ENCODE measurements at places on chromosomes 2 and 18.

DNA sequence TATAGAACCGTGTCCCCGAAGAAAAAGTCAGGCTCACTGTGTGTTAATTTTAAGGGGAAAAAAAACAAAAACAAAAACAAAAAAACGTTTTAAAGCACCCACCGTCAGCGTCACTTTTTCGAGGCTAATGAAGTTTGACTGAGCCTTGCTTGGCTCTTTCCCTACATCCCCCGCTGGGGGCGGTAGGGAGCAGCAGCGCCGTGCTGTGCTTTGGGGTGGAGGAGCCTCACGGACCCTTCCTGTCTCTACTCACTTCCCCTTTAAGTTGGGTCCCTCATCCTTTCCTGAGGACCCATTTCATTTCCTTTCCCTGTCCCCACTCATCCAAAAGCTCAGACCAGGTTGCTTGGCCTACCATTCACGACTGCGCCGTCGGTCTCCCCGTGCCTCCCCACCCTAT is 82.8 kb upstream of the RPL31 start:
- no peak for DNase-seq

DNA sequence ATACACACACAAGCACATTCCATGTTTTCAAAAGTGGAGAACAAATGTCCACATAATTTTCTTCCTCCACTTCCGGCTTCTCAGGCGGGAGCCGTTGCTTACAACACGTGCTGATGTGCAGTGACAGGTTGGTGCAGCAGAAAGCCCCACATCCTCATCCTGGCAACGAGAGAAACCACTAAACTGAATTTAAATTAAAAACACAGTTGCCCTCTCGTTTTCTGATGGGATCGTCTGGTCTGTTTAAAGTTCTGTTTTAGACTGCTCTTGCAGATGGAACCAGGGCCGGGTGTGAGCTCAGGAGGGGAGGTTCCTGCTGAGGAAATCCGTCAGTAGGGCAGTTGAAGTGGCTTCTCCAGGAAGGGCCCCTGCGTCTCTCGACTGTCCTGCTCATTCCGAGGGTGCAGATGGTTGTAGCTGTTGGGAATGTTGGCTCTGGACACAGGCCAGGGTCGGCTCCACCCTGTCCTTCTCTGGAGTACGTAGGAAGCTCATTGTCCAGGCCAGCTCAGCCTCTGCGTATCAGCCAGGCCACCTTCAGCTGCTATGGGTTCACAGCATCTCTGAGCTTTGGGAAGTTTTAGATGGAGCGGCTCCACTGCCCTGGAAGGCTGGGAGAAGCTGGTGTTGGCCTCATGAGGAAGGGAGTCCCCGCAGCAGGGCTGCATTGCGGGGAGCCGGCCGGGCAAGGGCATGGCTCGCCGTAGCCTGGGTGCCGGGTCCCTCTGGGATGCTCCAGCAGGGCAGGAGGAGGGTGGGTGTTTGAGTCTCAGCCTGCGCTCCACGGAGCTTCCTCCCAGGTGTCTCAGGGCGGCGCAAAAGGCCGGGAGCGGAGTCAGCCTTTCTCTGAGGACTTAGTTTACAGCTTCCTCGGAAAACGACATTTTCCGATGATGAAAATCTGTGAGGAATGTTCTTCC is 58.3 kb downstream of the NFATC1 start:
- no peak for DNase-seq

DNA sequence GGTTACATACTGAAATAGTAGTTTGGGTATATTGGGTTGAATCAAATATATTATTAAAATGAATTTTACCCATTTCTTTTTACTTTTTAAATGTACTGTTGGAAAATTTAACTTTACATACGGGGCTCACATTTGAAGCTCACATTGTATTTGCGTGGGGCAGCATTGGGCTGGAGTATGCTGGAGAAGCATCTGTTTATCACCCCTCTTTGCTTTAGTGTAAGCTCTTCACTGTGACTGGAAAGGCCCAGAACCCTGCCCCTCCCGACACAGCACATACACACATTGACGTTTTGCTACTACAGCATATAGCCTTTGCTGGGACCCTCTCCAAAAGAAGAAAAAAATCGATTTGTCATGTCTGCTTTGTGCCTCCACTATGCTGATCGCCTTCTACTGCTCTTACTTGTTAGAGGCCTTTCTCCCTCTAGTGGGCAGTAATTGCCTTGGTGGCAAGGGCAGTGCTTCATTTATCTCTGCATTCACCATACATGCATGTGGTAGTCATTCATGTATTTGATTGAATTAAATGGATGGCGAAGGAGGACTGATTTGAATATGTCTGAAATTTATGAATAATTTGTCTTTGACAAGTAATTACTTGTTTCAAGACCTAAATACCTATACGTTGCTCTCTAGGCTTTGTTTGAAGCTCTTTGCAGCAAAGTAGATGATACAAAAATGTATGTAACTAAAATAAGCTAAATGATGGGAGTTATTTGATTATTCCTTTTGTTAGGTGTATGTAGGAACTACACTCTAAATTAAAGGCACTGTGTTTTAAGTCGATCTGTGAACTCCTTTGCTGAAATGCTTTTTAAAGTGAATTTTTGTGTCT is 37.4 kb downstream of the VAPA start:
- no peak for DNase-seq

- DNase-seq: no peak
These were observed 332.2 kb downstream of the OSR1 start for GRCh38 chr2:19026261-19026660.

GRCh38 chr2:1548910-1549673 is 135.8 kb downstream of the TPO start:
- no peak for DNase-seq

- no peak for DNase-seq
These were observed 43.8 kb downstream of the CDH19 start for GRCh38 chr18:66560094-66560493.

- no peak for DNase-seq
These were observed 67.2 kb upstream of the NPAS2 start for GRCh38 chr2:100752628-100753333.

DNA sequence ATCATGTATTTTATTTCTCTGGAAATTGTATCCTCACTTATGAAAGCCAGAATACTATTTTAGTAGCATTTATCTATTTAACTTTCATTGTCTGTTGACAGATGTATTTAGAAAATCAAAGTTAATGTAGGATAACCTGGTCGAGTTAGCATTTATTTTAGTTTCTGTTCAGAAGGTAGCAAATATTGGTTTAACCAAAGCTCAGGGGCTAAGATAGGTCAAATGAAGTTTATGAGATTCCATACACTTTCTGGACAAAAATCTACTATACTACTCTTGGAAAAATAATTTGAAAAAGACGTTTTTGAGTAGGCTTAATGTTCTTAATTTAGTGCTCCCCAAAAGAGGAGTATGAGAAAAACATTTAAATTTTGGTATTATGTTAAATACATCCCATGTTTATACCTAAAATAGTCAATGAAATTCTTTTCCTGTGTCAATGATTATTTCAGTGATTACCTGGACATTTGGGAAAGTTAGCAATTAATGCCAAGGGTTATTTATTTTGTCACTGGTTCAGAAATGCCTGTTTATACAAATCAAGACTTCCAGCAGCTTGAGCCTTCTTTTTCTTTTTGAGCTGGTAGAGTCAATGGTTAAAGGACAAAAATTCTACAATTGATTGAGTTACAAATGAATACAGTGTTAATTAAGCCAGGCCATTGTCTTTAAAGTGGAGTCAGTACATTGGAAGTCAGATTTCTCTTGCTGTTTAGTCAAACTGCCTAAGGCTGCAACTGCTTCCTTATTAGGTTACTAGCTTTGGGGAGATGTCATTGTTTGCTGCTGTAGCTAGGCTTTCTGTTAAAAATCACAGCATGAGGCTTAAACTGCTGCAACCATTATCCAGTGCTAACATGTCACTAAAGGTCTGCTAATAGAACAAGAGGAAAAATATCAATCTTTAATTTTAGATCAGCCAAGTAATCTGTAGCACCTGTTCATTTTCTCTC is 182.3 kb downstream of the CAMKMT start:
- DNase-seq: no peak

- DNase-seq: no peak
These were observed 110.6 kb upstream of the DDX18 start for GRCh38 chr2:117703858-117704257.

DNA sequence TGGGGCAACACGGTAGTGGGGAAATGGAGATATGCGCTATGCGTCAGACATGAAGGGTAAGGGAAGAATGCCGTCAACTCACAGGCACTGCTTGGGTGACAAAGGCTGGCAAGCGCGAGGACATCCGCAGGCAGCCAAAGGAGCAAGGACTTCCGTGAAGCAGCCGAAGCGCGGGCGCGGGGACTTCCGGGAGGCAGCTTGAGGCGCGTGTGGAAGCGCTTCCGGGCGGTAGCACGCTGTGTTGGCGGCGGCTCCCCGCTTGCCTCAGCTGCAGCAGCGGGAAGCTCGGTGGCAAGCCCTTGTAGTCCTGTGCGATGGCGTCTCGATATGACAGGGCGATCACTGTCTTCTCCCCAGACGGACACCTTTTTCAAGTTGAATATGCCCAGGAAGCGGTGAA is at the start of gene PSMA8:
Gene PSMA8, plus strand, starts transcription at position 218 of the 400 bp plus-strand sequence. Its CDS starts 97 bp downstream, at position 315.
- peak; percentile 11 for DNase-seq

- DNase-seq: no peak
These were observed 146.1 kb upstream of the OTOS start for GRCh38 chr2:240286596-240286995.

Measured in stimulated activated CD4-positive, alpha-beta T cell treated with anti-CD3 and anti-CD28 coated beads, TNF-alpha, amount 100 ng/mL, for 4 hours (primary cell).